ENCODE measurements at places on chromosomes 6 and 20.
A peak's percentile ranks its signal among the peaks of the same experiment; 100 is the strongest.

DNA sequence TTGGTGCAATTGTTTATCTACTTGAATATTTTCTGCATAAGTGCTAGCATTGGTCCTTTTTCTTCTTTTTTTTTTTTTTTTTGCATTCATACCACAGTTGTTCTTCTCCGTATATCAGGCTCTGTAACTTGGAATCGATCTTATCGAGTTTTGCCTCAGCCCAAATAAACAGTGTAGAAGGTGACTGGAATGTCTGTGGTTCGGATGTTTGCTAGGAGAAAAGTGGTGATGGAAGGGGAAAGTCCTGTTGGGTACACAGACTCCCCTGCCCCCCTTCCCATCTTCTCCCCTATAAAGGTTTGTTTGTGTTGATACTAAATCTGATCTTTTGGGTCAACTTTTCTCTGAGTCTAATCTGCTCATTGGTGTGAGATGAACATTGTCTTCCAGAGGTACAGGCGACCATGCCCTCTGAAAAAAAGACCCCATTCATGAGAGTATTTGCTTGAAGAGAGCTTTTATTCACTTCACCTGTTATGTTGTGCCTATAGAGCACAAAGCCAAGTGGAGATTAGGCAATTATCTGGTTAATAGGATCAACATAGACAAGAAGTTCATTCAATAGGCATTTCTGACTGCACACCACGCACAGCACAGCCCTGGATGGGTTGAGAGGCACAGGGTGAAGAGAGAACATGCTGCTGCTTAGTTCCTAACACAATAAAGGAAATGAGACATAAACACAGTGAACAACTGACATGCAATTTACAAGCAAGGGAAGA is 620.0 kb downstream of the PKHD1 start:
- DNase-seq, result no peak

DNA sequence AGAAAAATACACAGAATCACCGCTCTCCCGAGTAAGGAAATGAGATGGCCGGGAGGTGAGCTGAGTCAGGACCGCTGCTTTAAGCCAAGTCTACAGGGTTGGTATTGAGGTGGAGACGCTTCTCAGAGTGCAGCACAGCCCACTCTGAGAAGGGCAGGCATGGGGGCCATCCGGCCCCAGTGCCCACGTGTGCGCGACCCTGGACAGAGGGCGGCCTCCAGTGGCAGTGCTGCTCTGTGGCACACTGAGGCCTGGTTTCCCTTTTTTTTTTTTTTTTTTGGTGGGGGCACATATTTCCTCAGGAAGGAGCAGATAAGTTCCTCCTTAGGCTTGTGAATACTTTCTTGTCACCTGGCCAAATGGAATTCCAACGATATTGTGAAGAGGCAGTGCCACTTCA is 88.8 kb downstream of the FOXC1 start:
- no peak for DNase-seq

- no peak for DNase-seq
Observed at GRCh38 chr6:24854077-24854666, 55.5 kb upstream of the ARMH2 start.

- DNase-seq, result no peak
Observed at GRCh38 chr6:107535626-107536025, 45.7 kb downstream of the SOBP start.

GRCh38 chr6:122930252-122931180 is 65.5 kb upstream of the CLVS2 start:
- no peak for DNase-seq

DNA sequence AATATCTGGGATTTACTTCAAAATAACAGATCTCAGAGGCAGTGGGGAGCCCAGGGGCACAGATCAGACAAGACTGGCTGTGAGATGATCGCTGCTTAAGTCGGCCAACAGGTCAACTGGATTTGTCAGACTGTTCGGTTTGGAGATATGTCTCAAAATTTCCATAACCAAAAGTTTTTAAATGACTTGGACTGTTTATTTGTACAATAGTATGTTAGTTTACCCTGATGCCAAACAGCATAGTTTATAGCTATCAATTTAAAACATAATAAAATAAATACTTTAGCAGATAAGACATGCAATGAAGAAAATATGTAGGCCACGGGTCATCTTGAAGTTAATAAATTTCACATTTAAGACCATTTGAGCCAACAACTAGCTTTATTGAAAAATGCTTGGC is 126.7 kb downstream of the IRF4 start:
- DNase-seq, result no peak

DNA sequence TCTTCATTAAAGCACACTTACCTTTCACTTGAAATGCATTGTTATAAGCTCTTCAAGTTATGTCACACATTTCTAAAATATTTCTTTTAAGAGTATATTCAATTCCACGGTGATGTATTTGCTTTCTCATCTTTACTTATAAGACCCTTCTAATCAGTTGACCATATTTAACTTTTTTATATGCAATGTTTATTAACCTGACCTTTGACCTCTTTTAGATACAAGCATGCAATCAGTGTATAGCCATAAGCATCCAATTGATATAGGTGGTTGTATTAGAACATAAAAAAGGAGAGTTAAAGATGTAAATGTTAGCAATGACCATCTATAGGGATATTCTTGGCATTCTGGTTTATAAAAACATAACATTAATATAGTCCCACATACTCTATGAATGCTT is 9.2 kb downstream of the USP49 start:
- no peak for DNase-seq

DNA sequence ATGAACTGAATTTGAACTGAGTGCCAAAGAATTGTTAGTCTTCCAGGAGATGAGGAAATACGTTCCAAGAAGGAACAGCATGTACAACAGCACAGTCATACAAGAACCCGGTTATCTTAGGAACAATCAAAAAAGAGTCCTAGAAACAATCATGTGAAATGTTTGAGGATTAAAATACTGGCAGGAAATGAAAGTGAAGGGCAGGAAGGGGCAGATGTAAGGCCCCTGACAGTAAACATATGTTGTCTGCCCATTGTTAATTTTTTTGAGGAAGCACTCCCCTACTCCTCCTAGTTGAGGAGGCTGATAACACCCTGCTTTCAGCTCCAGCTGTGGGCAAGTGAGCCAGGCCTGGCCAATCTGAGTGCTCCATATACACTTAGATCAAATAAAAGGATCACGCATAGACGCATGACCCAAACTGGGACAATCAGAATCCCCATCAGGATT is 220.9 kb downstream of the HACE1 start:
- no peak for DNase-seq

DNA sequence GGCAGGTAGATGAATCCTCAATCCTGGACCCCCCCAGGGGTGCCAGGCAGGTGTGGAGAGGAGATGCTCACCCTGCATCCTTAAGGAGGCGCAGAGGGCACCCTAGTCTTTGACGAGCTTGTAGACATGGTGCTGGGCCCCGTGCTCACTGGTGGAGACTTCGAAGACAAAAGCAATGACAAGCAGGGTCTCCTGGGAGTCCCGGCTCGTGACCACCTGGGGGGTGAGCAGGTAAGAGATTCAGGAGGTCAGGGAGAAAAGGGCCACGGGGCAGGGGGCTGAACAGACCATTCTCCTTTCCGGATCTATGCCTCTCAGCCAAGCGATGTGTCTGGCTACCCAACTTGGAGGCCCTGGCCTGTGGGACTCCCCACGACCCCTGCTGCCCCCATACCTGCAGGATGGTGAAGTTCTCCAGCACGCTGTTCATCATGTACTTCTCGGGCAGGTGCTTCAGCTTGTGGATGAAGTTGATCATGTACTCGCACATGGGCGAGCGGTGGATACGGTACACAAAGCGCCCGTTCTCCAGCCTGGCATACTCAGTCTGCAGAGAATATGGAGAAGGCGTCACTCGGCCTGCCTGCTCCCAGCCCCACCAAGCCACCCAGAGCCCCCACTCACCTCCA is 6.9 kb downstream of the RPL10A start:
- DNase-seq, result no peak

GRCh38 chr6:167993169-167993568 is 4.3 kb upstream of the KIF25 start:
- no peak for DNase-seq

- no peak for DNase-seq
Observed at GRCh38 chr6:21885111-21885510, 291.6 kb downstream of the SOX4 start.

DNA sequence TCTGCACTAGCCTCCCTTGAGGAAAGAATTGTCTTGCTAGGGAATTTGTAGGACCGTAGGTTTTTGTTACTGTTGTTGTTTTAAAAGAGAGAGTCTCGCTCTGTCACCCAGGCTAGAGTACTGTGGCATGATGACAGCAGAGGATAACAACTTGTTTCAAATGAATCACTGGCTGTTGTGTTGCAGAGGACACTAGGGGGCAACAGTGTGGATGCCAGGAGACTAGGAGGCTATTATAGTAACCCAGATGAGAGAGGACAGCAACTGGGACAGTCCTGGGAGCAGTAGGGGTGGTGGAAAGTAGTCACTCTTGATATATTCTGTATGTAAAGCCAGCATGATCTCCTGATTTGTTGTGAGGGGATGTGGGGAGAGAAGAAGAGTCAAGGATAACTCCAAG is 41.8 kb upstream of the LAMA4 start:
- DNase-seq, result peak; percentile 23

DNA sequence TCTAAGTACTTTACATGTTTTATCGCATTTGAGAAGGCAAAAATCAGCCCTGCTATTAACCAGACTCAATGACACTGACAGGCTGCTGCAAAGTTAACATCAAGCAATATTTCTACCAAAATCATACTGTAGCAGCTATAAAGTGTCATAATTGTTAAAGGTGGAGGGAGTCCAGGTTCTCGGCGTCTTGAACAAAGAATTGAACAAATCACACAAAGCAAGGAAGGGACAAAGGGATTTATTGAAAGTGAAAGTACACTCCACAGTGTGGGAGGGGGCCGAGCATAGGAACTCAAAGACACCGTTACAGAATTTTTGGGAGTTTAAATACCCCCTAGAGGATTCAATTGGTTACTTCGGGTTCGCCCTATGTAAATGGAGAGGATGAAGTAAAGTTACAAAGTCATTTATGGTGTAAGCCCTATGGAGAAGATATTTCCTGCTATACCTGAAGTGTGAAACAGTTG is 12.9 kb upstream of the ZNF391 start:
- peak; percentile 15 for DNase-seq

- DNase-seq, result no peak
Observed at GRCh38 chr6:154433477-154434241, 76.8 kb downstream of the CNKSR3 start.

- no peak for DNase-seq
Observed at GRCh38 chr6:152070556-152070955, 263.1 kb downstream of the ESR1 start.

Measured in activated naive CD4-positive, alpha-beta T cell treated with anti-CD3 and anti-CD28 coated beads for 36 hours (primary cell).